ENCODE measurements at places on chromosomes 1 and 21.
A peak's percentile ranks its signal among the peaks of the same experiment; 100 is the strongest.

GRCh38 chr1:147243228-147243685 lies 773 bp downstream of the CHD1L start:
- peak; percentile 10 for DNase-seq

DNA sequence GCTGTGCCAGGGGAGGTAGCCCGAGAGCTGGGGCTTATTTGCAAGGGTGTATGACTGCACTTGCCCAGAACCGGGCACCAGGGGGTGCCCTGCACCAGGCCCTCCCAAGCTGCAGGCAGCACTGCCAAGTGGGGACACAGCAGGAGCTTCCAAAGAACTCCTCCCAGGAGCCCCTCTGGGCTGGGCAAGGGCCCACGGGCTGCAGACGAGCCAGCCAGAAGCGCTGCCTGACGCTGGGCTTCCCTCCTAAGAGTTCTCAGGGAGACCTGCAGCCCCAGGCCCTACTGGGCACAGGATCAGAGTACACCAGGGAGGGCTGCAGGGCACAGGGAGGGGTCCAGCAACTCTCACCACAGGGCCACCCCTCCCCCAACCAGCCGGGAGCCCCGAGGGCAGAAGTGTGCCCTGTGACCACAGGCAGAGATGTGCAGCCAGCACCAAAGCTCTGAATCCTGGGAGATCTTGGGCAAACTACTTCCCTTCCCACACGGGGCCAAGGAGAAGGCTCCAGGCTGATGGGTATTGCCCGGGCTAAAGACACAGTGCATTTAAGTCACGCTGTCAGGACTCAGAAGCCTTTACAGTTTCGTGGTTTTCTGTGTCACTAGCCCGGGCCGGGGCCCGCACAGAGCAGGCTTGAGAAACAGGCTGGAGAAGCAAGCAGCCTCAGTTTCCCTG lies 63.4 kb downstream of the KCNAB2 start:
- DNase-seq = no peak

DNA sequence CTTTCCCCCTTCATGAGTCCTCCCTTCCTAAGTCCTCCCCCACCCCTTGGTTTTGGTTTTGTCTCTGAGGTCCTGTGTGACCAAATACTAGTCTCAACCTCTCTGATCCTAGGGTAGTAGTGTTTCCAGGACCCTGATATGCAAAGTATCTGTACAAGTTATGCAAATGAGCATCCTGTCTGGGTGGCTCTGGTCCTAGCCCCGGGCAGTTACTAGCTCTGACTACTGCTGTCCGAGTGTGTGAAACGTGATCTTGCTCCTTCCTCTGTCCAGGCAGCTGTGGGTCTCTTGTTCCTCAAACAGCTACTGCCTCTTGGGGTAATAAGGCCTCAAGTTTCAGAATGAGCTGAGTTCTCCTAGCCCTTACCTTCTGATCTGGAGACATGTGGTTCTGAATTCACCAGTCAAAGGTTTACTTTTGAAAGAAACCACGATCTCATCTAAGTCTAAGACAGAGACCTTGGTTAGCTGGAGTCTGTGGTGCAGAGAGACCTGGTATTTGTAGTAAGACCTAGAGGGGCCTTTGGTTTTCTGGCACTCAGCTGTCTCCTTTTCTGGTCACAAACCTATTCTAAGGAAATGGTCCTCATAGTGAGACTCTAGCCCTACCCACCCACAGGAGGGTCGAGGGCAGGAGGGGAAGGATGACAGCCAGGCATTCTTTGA lies 31.0 kb upstream of the IL19 start:
- no peak for DNase-seq

GRCh38 chr1:3396411-3396810 lies 58.1 kb upstream of the ARHGEF16 start:
- DNase-seq = no peak

DNA sequence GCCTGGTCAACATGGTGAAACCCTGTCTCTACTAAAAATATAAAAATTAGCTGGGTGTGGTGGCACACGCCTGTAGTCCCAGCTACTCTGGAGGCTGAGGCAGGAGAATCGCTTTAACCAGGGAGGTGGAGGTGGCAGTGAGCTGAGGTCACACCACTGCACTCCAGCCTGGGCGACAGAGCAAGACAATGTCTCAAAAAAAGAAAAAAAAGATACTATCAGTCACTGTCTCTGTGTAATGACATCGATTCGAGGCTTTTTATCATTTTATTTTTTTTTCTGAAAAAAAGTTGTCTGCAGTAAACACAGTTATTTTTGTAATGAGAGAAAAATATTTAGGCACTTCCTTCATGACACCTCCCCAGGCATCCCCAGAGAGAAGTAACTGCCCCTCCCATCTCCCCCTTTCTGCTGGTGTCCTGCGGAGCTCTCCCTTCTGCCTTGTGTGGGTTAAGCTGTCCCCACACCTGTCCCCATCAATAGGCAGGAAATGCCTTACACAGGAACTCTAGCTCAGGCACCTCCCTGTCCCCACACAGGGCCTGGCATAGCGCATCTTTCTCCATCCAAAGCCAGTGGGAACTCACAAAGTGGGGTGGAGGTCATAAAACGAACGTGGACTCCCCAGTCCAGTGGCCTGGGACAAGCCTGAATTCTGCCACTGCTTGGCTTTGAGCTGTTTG lies 132.0 kb downstream of the SYF2 start:
- DNase-seq = no peak

DNA sequence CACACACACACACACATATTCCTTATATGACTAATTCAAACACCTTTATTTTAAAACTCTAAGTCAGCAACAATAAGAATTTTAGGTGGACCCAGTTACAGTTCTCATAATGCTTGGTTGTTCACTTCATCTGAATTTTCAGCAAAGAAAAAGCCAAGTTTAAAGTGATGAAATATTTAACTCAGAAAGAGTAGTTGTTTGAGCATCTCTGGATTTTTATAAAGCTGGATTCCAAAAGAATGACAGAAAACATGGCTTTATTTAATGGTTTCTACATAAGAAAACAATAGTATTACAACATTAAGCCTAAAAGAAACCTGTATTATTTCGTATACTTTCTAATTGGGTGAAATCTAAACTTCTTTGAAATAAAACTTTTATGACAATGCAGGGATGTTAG lies 54.2 kb upstream of the ADAMTS5 start:
- DNase-seq = no peak

- no peak for DNase-seq
Measured at GRCh38 chr1:111596499-111596898, 23.1 kb upstream of the RAP1A start.

DNA sequence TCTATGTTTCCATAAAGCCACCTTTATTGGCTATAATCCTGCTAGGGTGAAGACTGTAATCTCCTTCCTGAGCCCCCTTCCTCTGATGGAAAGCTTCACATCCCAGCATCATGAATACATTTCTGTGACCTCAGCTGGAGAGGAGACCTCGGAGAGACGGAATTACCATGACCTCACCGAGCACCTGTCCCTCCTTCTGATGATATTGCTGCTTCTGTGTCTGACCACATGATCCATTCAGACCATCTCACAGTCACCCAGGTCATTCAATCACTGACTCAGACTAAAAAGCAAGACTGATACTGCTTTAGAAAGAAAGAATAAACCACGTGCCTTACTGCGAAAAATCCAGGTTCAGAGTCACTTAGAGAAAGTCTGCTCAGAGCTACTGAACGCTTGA lies 8.8 kb downstream of the KCND3 start:
- DNase-seq = no peak

- DNase-seq = no peak
Measured at GRCh38 chr1:10761503-10762152, 34.8 kb downstream of the CASZ1 start.

DNA sequence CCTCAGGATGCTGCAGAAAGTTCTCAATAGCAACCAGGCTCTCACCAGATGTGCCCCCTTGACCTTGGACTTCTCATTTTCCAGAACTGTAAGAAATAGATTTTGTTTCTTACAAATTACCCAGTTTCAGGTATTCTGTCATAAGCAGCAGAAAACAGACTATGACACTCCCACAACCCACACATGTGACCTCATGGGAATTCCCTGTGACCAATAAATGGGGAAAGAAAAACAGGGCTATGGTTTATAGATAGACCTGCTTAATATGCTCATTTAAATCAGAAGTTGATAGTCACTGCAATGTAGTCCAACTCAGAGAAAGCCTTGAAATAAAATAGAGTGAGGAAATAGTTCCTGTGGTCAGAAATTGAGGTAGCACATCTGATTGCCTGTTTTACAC lies 380.9 kb upstream of the PTBP2 start:
- no peak for DNase-seq

DNA sequence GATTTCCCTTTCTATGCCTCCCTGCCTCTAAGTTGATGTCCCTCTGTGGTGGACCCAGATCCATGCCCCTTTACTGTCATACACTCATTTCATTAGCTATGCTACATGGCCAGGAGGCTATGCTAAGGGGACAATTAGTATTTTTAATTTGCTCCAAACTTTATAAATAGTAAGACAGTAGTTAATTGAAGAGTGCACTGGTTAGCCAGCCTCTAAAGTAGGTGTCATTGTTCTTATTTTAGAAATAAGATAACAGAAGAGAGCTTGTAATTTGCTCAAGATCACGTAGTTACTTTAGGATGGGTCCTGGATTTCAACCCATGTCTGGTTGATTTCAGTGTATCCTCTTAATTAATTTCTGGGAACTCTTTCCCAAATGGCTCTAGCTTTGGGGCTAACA lies 29.4 kb upstream of the GNG12 start:
- no peak for DNase-seq

- DNase-seq = no peak
Measured at GRCh38 chr1:24673341-24673740, 30.2 kb downstream of the SRRM1 start.

GRCh38 chr21:36386031-36386642 lies 945 bp downstream of the CHAF1B start:
- no peak for DNase-seq

GRCh38 chr21:38979271-38980121 lies 173.8 kb downstream of the ETS2 start:
- no peak for DNase-seq

- no peak for DNase-seq
Measured at GRCh38 chr1:19635646-19636045, 8.5 kb upstream of the NBL1 start.

DNA sequence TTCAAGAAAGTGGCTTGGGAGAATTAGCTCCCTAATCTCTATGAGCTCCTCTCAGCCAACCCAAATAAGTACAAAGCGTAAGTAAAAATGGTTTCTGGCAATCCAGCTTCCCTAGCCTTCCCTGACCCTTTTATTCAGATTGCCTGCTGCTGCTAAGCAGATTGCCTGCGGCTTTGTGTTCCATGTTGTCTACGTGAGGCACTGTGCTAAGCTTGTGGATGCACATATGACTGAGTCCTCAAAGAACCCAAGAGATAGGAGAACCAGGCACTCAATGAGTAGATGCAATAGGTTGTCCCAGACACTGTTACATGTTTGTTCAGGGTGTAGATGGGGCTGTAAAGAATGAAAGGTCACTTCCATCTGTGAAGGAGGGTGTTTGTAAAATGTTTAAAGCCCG lies 6.3 kb upstream of the OSBPL9 start:
- DNase-seq = no peak

- no peak for DNase-seq
Measured at GRCh38 chr21:43987509-43987908, 24.6 kb upstream of the TRAPPC10 start.

- no peak for DNase-seq
Measured at GRCh38 chr1:25657121-25657882, 40.7 kb downstream of the MAN1C1 start.

- no peak for DNase-seq
Measured at GRCh38 chr1:63902844-63903589, 129.2 kb downstream of the ROR1 start.

GRCh38 chr1:26164036-26164860 lies 4.5 kb downstream of the C1orf232 start:
- DNase-seq = no peak

DNA sequence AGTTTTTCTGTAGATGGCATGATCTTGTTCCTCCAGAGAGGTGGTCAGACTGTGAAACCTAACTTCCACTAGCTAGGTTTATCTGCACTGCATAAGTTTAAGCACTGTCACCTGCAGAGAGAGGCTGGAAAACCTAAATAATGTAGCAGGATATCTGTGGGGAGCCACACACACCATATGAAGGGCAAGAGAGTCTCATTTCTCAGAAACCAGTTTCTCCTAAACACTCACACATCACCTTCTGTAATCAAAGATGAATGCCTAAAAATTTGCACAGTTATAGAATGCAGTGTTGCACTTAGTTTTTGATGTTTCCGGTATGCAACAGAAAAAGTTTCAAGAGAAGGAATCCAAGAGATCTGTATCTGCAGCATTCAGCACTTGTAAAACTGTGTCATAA lies 654.6 kb downstream of the ADGRL2 start:
- no peak for DNase-seq

GRCh38 chr1:28507646-28508434 lies 2.0 kb downstream of the RCC1 start:
- no peak for DNase-seq

DNA sequence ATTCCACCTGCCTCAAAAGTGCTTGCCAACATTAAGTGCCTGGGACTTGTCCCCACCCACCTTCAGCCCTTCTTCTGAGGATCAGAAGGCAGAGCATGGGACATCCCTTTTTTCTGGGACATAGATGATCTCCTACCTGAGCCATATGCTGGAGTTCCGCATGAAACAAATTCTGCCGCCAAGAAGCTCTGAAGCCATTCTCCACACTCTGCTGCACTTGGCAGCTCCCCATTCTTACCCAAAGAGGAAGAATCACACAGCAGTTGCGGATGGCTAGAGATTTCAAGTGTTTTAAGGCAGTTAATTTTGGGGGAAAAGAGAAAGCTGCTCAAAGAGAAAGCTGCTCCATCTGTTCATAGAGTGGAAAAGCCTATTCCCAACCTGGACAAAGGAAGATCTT lies 197.3 kb upstream of the COA6 start:
- no peak for DNase-seq

DNA sequence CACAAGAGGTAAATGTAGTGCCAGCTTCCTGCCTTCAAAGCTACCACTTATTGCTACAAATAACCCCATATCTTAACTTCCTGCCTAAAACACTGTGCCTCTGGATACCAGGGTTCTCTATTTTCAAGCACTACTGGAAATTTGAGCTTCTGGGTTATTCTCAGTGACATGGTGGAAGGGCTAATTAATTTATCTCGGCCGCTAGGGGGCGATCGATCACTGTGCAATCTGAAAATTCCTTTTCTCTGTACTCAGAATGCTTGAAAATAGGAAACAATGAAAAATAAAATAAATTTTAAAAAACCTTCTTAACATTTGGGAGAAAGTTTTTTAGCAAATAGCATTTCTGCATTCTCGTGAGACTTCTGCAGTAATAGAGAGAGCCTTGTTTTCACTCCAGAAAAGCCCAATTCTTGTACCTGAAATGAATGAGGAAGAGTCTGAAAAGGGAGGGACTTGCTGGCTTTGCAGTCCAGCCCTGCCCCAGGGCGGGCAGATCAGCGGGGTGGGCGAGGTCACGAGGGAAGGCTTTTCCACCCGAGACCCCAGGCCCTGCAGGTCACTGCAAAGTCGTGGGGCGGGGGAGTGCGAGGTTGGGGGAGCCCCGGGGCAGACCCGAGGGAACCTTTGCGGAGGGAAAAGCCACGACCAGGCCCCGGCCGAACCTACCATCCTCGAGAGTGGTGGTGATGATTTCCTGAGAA lies 276.7 kb downstream of the PCP4 start:
- DNase-seq = peak; percentile 5

Data from stimulated activated CD8-positive, alpha-beta memory T cell treated with anti-CD3 and anti-CD28 coated beads, Interleukin-7, amount 100 ng/mL, for 24 hours (primary cell).